ENCODE measurements at places on chromosomes 12 and 14.

DNA sequence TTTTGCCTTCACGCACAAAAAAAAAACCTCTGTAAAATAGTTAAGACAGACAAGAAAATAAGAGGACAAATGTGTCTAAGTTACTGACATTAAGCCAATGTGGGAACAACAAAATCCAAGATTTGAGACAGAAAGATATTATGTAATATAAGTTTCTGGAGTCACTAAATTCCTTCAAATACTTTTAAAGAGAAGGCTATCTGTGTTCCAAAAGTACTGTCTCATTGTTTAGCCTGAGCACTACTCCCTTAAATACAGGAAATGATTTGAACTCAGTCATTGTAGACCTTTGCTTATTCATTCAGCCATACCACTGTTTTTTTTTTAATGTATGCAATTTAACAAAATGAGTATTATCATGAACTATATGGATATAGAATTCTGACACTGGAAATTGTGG is 82.7 kb upstream of the KITLG start:
- no peaks in the 10 kb centered on the region for H3K27me3 ChIP-seq
- H3K36me3 ChIP-seq: no peaks in the 10 kb centered on the region
- H3K4me1 ChIP-seq: peaks cover 8% of the 10 kb centered on the region
- no peak for DNase-seq
- H3K27ac ChIP-seq: no peak overlapping the region
- no peak overlapping the region for H3K4me3 ChIP-seq

DNA sequence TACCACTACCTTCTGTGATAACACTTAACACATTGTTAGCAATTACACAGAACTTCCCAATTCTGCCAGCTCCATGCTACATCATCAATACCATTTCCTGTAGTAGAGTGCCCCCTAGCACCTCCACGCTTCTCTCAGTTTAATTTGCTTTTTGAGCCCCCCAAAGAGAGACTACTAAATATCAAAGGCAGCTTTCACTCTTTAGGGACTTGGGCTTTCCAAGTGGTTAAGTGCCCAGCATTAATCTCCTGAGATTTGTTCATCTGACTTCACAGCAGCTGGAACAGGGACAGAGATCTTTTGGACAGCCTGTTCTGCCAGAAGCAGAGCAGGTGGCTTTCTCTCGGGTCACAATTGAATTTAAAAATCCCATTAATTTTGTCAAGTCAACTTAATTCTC is 954.9 kb downstream of the DIO2 start:
- H3K4me1 ChIP-seq: no peaks in the 10 kb centered on the region
- no peaks in the 10 kb centered on the region for H3K27me3 ChIP-seq
- no peak for DNase-seq
- H3K4me3 ChIP-seq: no peak overlapping the region
- no peak overlapping the region for H3K27ac ChIP-seq

DNA sequence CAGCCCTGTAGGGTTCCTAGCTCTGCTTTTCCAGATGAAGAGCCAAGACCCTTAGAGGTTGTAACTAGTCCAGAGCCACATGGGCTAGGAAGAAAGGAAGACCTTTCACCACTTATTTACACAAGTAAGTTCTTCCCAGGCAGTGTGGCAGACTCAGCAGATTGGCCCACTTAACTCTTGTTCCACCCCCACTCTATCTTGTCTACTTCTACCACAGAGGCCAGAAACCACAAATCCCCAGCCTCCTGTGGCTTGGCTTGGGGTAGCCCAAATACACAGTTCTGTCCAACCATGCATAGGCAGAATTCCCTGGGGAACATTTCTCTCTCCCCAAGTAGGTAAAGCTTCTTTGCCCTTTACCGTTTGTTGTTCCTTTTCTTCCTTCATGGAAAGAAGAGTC is 383.5 kb downstream of the RGS6 start:
- no peak overlapping the region for H3K27ac ChIP-seq
- no peak for DNase-seq
- H3K4me3 ChIP-seq: no peak overlapping the region
- no peaks in the 10 kb centered on the region for H3K27me3 ChIP-seq
- H3K36me3 ChIP-seq: no peaks in the 10 kb centered on the region

DNA sequence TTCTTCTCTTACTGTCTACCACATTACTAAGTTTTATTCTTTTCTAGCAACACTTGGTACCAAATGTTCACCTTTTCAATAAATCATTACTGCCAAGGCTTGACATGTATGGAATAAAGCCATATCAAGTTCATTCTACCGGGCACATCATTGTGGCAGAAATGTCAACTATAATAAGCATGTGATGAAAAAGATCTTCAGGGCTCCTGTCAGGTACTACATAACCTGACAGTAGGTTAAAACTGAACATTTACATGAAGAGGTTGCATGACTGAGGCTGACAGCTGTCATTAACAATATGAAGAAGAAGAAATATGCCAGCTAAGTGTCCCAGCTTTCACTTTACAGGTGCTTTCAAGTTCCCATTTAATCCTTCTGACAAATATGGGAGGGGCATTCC is 178.9 kb downstream of the KCNH5 start:
- H3K4me3 ChIP-seq: no peak overlapping the region
- no peak overlapping the region for H3K27ac ChIP-seq
- DNase-seq: no peak
- H3K4me1 ChIP-seq: no peaks in the 10 kb centered on the region
- H3K27me3 ChIP-seq: no peaks in the 10 kb centered on the region

GRCh38 chr12:46915836-46916235 is 90.0 kb upstream of the SLC38A4 start:
- no peak overlapping the region for H3K4me3 ChIP-seq
- H3K36me3 ChIP-seq: no peaks in the 10 kb centered on the region
- H3K4me1 ChIP-seq: peaks cover 2% of the 10 kb centered on the region
- DNase-seq: no peak
- no peaks in the 10 kb centered on the region for H3K27me3 ChIP-seq
- H3K27ac ChIP-seq: no peak overlapping the region

GRCh38 chr14:55339770-55340169 is 68.5 kb downstream of the FBXO34 start:
- no peak overlapping the region for H3K4me3 ChIP-seq
- no peaks in the 10 kb centered on the region for H3K36me3 ChIP-seq
- no peaks in the 10 kb centered on the region for H3K27me3 ChIP-seq
- no peak for DNase-seq
- no peak overlapping the region for H3K27ac ChIP-seq

DNA sequence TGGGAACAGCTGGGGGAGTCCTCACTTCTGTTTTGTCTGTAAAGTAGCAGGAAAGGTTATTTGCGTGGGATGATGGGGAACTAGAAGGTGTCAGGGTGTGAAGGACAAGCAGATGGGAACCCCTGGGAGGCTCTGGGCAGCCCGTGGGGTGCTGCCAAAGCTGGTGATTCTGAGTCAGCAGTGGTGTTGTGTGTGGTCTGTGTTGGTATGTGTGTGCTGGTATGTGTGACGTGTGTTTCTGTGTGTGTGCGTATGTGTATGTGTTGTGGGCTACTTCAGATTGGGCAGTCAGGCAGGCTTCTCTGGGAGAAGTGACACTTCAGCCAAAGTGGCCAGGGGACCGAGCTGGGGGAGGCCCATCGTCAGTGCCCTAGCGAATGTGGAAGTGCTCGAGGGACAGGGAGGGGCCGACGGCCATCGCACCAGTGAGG is 15.3 kb upstream of the BDKRB2 start:
- H3K27me3 ChIP-seq: peaks cover 25% of the 10 kb centered on the region
- H3K27ac ChIP-seq: no peak overlapping the region
- no peak for DNase-seq
- H3K4me3 ChIP-seq: no peak overlapping the region
- no peaks in the 10 kb centered on the region for H3K36me3 ChIP-seq

DNA sequence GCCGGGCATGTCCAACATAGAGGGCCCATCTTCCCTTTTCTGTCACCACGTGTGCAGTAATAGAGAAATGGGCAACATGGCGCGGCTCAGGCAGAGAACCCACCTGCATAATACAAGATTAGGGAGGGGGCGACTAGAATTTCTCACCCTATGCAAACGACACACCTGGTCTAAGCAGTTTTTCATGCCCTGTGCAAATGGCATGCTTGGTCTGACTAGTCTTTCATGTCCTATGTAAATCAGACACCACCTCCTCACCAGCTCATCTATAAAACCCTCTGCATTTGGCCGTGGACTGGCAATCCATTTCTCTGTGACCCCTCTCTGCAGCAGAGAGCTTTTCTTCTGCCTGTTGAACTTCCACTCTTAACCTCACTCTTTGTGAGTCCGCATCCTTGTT is 180.2 kb upstream of the PZP start:
- DNase-seq: no peak
- H3K4me1 ChIP-seq: no peaks in the 10 kb centered on the region
- H3K4me3 ChIP-seq: no peak overlapping the region

DNA sequence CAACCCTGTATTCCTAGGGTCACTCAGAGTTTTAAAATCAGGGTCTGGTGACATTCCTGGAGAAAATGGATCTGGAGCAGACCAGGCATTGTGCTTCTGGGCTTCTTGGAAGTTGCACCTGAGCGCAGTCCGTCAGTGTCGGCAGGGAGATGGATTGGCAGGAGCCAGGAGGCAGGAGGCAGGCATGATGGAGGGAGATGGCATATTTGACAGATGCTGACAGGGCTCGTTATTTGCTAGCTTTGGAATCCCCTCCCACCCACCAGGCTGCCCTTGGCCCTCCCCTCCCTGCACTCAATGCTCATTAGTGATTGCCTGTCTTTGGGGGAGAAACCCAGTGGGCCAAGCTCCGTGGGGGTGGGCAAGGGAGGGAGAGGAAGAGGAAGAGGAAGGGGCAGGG is 4.7 kb downstream of the CISTR start:
- no peaks in the 10 kb centered on the region for H3K4me1 ChIP-seq
- H3K36me3 ChIP-seq: no peaks in the 10 kb centered on the region
- DNase-seq: no peak
- peaks cover 44% of the 10 kb centered on the region for H3K27me3 ChIP-seq
- H3K4me3 ChIP-seq: no peak overlapping the region
- no peak overlapping the region for H3K27ac ChIP-seq

DNA sequence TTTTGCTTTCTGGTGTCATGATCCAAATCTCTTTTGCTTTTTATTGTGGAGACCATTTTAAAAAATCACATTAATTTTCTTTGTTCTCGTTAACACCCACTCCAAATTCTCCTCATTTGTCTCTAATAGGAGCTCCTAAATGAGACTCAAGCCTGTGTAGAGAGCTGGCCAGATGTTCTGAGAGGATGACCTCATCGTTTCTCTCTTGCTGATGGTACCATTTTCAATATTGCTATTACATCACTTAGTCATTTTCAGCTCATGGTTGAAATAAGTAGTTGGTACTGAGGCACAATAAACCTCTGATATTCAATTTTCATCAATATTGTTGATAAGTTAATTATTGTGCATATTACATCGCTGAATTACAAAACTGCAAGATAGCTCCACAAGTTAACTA is 31.5 kb downstream of the SPTB start:
- no peak overlapping the region for H3K27ac ChIP-seq
- H3K4me1 ChIP-seq: no peaks in the 10 kb centered on the region
- peaks cover 72% of the 10 kb centered on the region for H3K27me3 ChIP-seq
- H3K4me3 ChIP-seq: no peak overlapping the region
- no peak for DNase-seq

- peak overlapping the region; percentile 92 for H3K27ac ChIP-seq
- peak overlapping the region; percentile 16 for H3K4me3 ChIP-seq
- no peaks in the 10 kb centered on the region for H3K27me3 ChIP-seq
- no peak for DNase-seq
These were observed 30.5 kb downstream of the BCL11B start for GRCh38 chr14:99241325-99242010.

DNA sequence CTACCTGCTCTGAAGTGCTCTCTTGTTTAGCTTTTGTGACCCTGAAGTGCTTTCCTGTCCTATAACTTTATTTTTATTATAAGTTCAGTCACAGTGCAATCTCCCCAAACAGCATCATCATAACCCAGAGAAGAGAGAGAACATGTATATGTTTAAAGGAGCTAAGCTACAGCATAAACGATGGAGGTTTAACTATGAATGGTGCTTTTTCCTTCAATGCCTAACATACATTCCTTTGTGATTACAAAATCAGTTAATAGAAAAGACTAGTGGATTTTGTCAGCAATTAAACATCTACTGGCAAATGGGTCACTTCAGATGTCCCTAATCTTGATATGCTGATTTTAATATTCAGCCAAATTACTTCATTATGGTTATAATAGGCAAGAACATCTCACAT is 46.4 kb downstream of the ZFYVE21 start:
- H3K36me3 ChIP-seq: peaks cover 2% of the 10 kb centered on the region
- no peak overlapping the region for H3K27ac ChIP-seq
- H3K4me3 ChIP-seq: no peak overlapping the region
- no peaks in the 10 kb centered on the region for H3K27me3 ChIP-seq
